ENCODE measurements at places on chromosomes 5 and 9.

DNA sequence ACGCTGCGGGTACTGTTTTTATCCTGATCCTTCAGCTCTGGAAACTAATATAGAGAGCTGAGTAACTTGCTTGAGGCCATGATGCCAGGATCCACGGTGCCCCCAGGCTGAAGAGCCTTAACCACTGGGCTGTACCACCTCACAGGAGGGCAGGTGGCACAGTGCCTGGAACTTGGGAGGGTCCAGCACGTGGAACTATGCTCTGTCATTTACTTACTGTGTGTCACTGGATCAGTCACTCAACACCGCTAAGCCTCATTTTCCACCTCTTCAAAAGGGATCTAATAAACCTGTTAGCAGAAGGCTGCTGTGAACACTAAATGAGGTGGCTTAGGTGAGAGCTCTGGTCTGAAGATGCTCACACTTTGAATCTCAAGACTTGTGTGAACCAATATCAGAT is 29.6 kb downstream of the KCNIP1 start:
- DNase-seq = no peak

DNA sequence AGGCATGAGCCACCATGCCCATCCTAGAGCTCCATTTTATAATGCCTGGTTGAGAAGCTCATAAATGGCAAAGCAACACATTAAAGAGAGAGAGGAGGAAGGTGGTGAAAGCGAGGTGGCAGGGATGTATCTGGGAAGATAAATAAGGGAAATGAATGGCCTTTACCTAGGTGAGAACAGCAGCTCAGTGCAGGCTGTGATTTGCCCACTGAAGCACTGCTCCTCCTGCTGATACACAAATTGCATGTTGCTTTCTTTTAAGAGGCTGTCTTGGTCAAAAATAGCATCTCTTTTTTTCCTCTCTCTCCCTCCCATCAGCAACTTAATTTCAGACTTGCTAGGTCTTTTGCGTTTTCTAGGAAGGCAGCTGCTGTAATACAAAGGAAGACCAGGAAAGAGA is 258.9 kb downstream of the FAM114A2 start:
- no peak for DNase-seq

DNA sequence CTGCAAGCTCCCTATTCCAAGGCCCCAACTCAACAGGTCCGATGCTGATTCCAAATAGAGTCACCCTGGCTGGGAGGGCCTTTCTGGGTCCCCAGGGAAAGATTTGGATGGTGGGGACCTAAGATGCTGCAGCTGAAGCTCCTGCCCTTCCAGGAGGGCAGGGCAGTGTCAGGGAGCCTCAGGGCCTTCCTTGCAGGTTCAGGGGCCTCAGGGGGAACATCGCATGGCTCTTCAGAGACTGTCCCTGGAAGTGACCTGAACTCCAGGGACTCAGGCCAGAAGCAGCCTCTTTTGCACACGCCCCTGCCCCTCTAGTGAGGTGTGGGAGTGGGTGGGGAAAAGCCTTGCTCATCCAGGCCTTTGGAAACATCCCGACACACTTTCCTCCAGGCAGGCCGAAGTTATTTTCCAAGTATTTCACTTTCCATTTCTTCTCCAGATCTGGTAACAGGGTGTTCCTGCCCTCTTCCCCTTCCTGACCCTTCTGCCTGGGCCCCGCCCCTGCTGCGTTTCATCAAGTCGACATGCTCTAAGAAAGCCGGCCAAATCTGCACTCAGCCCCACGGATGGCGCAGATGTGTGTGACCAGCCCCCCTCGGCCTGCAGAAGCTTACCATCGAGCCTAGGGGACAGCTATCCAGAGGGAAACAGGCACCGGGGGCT is 159.5 kb downstream of the FGF18 start:
- no peak for DNase-seq

GRCh38 chr9:16652582-16652981 is 217.9 kb downstream of the BNC2 start:
- DNase-seq = no peak

DNA sequence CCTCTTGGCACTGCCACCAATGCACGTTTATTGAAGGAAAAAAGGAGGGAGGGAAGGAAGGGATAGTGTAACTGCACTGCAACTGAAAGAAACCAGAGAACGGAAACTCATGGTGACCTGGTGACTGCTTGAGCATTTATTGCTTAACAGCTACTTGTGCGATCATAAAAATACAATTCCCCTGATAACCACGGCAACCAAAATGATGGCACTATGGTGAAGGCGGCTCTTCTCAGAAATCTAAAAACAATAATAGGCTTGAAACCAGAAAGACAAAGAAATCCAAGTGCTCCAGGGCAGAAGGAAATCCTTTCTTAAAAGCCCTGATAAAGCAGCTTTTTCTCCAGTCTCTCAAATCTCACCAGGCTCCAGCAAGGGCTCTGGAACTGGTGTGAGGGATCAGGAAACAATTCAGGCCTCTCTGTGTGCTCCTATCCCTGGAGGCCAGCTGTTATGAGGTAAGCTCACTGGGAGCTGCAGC is 1.9 kb downstream of the FBXO10 start:
- DNase-seq = peak; percentile 64

GRCh38 chr9:113707953-113708695 is 168.0 kb upstream of the ZNF618 start:
- DNase-seq = no peak

GRCh38 chr5:151212406-151212798 is 11.5 kb downstream of the CCDC69 start:
- no peak for DNase-seq

GRCh38 chr5:142438573-142438972 is 113.8 kb upstream of the SPRY4 start:
- peak; percentile 66 for DNase-seq

DNA sequence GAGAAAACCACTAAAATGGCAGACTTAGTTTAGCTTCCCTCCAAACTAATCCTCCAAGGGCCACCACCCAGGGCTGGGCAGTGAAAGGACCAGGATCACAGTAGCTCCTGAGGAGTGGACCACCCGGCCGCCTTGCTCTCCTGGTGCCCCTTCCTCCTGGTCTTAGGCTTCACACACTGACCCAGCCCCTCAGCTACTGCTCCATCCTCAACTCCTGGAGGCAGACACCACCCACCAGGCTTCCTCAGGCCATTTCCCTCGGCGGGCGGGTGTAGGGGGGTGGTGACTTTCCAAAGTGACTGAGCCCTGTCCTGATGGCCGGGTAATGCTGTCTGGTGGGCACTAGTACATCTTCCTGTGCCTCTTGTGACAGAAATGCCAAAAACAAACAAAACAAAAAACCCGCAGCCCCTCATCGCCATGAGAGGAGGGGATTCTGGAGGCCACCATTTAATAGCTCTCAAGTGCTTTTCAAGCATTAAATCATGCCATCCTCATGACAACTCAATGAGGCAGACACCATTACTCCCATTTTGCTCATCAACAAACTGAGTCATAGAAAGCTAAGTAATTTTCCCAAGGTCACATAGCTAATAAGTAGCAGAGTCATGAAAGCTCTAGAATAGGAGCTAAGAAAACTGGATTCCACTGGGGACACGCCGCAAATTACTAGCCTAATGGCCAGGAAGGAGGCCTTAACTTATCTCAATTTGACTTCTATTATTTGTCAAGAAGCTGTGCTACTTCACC is 91.3 kb upstream of the LRRTM2 start:
- no peak for DNase-seq

GRCh38 chr5:32231241-32231640 is 57.1 kb upstream of the GOLPH3 start:
- no peak for DNase-seq

DNA sequence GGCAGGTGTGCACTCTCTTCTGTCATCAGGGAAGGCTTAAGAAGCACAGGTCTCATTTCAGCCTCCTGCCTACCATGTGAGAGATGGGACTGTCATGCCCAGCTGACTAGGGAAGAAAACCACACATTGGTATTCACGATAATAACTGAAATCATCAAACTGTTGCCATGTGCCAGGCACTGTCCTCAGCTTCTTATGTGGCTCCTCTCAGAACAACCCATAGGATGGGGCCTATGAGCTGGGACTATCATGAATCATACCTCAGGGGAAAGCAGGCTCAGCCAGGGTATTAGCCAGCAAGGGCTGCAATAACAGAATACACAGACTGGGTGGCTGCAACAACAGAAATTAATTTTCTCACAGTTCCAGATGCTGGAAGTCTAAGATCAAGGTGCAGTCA is 3.3 kb downstream of the AFAP1L1 start:
- DNase-seq = peak; percentile 38

GRCh38 chr5:114435220-114435481 is 73.3 kb downstream of the KCNN2 start:
- no peak for DNase-seq

- no peak for DNase-seq
These were observed 36.8 kb downstream of the ITK start for GRCh38 chr5:157217289-157218024.

DNA sequence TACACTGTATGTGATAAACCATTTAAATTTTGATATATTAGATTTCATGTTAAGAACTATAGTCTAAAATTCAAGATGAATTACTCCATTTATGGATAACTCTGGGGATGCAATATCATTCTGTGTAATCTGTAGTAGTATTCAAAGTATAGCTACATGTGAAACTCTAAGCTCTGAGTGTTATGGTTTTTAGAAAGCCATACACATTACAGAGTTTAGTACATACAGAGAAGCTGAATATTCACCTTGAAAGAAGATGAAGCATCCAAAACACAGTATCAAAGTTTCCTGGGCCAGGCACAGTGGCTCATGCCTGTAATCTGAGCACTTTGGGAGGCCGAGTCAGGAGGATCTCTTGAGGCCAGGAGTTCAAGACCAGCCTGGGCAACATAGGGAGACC is 25.0 kb downstream of the ABHD17B start:
- no peak for DNase-seq

DNA sequence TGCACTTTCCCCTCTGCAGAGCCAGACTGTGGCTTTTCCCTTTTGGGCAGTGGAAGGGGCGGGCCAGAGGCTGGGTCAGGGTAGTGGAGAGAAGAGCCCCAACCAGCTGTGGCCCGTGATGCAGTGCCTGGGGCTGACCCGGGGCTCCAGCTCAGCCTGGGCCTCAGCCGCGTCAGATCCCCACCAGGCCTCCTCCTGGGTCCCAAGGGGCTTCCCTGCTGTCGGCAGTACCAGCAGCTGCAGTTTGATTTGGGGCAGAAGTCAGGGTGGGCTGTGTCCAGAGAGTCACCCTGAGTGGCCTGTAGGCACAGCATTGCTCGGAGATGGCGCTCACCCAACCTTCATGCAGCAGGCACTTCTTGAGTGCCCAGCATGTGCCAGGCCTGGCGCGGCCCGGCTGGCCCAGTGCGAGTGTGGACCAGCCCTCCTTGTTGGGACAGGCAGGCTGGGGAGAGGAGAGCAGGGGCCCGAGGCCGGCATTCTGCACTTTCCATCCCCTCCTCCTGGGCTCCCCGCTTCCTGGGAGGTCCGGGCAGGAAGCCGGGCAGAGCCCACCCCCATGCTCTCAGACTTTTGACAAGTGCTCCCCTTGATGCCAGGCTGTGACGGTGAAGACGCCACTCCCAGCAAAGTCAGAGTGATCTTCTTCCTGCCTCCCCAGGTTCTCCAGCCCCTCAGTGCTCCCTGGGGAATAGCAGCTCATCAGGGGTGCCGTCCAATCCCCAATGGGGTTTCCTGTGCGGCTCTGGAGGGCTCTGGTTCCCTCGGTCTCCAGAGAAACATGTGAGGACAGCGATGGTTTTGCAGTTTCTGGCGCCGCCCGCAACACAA is 88.3 kb upstream of the COL5A1 start:
- DNase-seq = no peak

DNA sequence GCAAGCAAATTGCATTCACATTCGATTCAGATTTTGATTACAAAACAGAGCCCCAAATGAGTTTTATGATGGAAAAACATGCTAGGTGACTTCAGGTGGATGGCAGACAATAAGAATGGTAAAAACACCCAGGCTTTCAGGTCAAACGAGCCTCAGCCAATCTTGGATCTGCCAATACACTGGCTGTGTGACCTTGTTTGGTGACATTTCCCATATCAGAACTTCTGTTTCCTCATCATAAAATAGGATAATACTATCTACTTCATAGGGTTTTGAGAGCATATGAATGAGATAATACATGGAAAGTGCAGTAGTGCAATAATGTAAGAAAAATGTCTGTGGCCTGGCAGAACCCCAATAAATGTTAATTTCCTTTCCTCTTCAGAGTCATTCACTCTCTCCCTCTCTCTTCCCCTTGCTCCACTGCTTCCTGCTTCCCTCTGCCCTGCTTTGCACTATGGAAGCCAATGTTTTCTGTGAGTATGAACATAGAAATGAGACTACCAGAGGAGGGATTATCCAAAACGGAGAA is 54.7 kb downstream of the SH3RF2 start:
- DNase-seq = peak; percentile 25

DNA sequence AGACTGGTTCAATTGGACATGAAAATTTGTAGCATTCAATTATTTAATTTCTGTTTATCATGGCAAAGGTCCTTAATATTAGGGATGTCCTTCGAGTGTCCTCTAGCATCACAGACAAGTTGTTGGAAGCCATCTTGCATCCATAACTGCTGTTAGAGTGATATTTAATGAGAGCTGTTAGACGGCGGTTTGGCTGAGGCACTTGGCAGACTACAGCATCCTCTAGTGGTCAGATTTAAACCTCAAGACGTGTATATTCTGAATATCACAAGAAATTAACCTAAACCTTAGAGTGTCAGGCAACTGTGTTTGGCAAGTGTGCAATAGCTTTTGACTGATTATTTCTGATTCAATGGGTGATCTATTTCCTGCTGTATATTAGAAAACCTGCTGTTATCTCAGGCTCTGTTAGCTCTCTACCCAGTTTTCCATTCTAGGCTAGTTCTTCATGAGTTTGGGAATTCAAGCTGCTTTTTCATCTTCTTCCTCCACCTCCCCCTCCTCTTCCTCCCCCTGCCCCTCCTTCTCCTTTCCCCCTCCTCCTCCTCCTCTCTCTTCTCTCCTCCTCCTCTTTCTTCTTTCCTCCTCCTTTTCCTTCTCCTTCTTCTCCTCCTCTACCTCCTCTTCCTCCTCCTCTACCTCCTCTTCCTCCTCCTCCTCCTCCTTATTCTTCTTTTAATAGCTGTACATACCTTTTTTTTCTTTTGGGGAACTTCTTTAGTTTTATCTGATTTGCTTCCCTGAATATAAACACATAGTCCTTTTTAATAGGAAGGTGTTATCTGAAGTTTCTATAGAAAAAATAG is 8.6 kb downstream of the SPINK1 start:
- peak; percentile 46 for DNase-seq

- DNase-seq = no peak
These were observed 45.0 kb upstream of the RAPGEF1 start for GRCh38 chr9:131784748-131785501.

DNA sequence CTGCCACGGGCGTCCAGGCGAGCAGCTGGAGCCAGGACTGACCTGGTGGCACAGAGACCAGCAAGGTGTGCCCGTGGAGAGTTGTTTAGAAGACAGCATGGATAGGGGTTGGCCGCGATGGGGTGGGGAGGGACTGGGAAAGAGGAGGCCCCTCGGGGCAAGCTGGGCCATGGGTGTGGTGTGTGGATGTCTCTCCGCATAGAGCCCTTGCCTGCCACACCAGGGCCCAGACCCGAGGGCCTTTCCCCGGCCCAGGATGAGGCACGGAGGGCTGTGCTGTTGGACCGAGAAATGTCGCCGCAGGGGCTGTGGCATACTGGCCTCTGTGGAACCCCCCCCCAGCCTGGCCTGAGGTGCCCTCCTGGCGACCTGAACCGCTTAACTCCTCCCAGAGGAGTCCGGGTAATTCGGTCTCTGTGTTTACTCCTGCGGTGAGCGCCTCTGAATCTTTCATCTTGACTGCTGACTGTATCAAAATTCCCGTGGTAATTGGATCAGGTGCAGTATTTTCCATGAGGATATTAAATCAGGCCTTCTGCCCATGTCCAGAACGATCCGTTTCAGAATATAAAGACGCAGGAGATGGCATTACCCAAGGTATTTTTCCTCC is 22.5 kb upstream of the LAMC3 start:
- DNase-seq = no peak

- no peak for DNase-seq
These were observed 715 bp downstream of the LCN8 start for GRCh38 chr9:136757328-136757727.
